ENCODE measurements at places on chromosomes 3 and 15. TPM values are rescaled to one million over a fixed set of nuclear protein-coding genes. Genes with fewer than 3 reads are reported as not detected.

Gene CSPG5
- 0.14 TPM for total RNA-seq

Gene LNP1
- total RNA-seq: 4.2 TPM

Gene SLC22A14
- total RNA-seq: 0.14 TPM

Gene CCDC33
- 4.0 TPM for total RNA-seq

Gene NR2E3
- 0.57 TPM for total RNA-seq

Gene OR5K2
- not detected for total RNA-seq

Gene PEX5L
- not detected for total RNA-seq

Gene GPR149
- total RNA-seq: not detected

Gene SEMA3F
- 0.43 TPM for total RNA-seq

Gene ADAMTS9
- total RNA-seq: 18.8 TPM

Gene CXCR6
- total RNA-seq: 0.22 TPM

Gene SYNPR
- total RNA-seq: not detected

Gene WNT7A
- not detected for total RNA-seq

Gene BFSP2
- total RNA-seq: not detected

Gene ATP2B2
- not detected for total RNA-seq

Gene CCR8
- total RNA-seq: not detected

Gene IL5RA
- not detected for total RNA-seq

Gene GPR15
- not detected for total RNA-seq

Gene MASP1
- total RNA-seq: 214 TPM

Gene CAND2
- total RNA-seq: 3.1 TPM

Gene C3orf20
- under 0.01 TPM for total RNA-seq

Gene C3orf85
- total RNA-seq: not detected

Gene IL17RB
- total RNA-seq: not detected

Gene CCNL1
- 186 TPM for total RNA-seq

Gene AGBL1
- total RNA-seq: not detected

Gene LAMB2
- 395 TPM for total RNA-seq

Gene NRROS
- total RNA-seq: 2.0 TPM

Gene CLDN16
- total RNA-seq: 0.22 TPM

Gene PTPRG
- total RNA-seq: 45.1 TPM

Gene RHOV
- total RNA-seq: not detected

Gene EFHB
- total RNA-seq: not detected

Gene ASB14
- total RNA-seq: not detected

Measured in placental pericyte (primary cell).